ENCODE measurements at places on chromosomes 16 and 17.

DNA sequence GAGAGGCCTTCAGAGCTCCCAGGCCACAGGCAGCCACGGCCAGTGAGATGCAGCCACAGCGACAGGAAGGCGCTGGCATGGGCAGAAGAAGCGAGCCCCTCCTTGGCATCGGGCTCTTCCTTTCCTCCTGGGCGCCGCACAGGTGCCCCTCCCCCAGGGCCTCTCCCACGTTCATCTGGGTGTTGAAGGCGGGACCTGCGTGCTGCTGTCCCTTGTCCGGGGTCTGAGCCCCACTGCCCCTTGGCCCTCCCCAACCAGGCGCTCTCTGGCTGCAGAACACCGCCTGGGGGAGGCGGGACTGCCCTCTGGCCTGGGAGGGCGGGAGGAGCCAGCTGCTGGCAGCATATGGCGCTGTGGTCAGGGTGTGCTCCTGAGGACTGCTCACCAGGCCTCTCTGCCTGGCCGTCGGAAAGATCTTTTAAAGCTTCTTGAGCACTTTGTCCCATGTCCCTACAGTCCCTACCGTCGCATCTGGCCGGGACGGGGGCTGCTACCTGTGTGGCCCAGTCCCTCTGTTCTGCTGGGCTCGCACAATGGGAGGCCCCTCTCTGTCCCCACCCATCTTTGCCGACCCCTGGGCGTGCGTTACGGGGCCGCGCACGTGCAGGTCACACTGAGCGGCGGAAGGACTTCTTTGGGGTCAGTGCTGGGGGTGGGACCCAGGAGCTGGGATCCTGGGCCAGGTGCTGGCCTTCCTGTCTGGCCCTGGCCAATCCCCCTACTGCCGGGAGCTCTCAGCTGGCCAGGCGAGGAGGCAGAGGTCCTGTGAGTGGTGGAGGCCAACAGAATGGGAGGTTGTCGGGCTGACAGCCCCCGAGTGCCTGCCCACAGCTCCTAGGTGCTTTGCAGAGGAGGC is 1.7 kb downstream of the SLC25A10 start:
- DNase-seq, result no peak

- DNase-seq, result no peak
Measured at GRCh38 chr17:59754552-59754951, 47.1 kb downstream of the VMP1 start.

GRCh38 chr16:26263406-26263805 is 571.6 kb downstream of the HS3ST4 start:
- no peak for DNase-seq

- no peak for DNase-seq
Measured at GRCh38 chr17:67218385-67218950, 26.5 kb downstream of the HELZ start.

GRCh38 chr16:55272744-55273143 is 51.3 kb upstream of the IRX6 start:
- no peak for DNase-seq

- DNase-seq, result no peak
Measured at GRCh38 chr16:83158320-83158957, 531.7 kb downstream of the CDH13 start.

DNA sequence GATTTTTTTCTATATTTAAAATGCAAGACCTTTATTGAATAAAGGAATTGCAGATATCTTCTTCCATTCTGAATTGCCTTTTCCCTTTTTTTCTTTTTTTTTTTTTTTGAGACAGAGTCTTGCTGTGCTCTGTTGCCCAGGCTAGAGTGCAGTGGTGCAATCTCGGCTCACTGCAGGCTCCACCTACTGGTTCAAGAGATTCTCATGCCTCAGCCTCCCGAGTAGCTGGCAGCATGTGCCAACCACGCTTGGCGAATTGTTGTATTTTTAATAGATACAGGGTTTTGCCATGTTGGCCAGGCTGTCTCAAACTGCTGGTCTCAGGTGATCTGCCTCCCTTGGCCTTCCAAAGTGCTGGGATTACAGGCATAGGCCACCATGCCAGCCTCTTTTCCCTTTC is 151.5 kb downstream of the CEP112 start:
- DNase-seq, result no peak

DNA sequence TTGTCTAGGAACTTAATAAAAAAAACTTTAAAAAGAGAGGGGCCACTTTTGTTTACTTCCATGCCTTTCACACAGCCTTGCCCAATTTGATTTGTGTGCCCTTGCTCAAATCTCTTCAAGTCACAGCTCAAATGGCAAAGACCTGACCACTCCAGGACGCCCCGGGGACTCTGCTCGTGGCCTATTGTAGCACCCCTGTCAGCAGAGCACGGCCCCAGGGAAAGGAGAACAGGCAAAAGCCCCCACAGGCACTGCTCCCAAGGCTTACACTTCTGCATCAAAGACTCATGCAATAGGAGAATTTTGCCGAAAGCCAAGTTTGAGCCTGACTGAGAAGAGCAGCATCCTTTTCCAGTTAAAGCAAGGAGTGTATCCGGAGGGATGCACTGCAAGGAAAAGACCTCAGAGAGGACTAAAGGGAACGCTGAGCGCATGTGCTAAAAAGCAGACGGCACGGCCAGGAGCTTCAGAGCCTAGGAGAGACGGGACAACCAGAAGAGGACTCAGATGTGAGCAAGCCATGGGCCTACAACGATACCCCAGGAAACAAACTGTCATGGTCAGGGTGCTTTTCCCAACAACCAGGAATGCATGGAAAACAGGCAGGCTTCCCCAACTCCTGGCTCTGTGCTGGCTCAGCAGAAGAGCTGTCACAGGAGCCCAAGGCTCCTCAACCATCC is 8.2 kb downstream of the CREBBP start:
- no peak for DNase-seq

DNA sequence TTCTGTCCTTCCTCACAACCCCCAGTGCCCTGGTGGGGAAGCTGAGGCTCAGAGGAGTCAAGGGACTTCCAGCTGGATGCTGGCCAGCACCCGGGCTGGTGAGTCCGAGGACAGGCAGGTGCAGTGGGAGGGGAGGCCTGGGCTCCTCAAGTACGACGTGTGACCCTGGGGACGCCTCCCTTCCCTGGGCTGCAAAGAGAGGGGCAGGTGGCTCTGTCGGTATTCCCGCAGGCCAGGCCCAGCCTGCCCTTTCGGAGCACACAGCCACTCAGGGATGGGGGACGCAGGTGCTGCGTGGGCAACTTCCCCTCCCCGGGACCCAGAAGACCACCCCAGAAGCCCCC is 33.1 kb upstream of the PVALEF start:
- no peak for DNase-seq

- no peak for DNase-seq
Measured at GRCh38 chr17:59616253-59616920, 3.3 kb upstream of the CLTC start.

DNA sequence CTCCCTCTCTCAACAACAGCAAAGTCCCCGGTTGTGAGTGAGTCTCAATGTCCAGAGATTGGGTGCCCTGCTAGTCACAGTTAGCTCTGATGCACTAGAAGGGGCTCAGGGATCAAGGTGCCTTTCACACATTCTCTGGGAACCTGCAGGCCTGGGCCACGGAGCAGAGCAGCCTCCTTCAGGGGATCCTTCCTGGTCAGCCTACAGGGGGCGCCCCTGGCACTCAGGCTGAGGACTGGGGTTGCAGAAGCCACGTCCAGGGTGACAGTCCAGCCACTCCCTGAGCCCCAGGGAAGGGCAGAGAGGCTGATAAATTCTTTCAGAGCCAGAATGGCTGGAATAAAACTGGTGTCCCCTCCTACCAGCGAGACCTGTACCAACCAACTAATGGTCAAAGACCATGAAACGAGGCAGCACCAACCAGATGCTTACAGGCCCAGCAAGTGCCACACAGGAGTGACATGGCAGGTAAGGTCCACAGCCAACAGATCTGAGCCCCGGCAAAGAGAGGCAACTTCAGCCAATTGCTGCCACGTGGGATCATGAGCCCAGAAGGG is 43.5 kb downstream of the ST3GAL2 start:
- DNase-seq, result no peak

DNA sequence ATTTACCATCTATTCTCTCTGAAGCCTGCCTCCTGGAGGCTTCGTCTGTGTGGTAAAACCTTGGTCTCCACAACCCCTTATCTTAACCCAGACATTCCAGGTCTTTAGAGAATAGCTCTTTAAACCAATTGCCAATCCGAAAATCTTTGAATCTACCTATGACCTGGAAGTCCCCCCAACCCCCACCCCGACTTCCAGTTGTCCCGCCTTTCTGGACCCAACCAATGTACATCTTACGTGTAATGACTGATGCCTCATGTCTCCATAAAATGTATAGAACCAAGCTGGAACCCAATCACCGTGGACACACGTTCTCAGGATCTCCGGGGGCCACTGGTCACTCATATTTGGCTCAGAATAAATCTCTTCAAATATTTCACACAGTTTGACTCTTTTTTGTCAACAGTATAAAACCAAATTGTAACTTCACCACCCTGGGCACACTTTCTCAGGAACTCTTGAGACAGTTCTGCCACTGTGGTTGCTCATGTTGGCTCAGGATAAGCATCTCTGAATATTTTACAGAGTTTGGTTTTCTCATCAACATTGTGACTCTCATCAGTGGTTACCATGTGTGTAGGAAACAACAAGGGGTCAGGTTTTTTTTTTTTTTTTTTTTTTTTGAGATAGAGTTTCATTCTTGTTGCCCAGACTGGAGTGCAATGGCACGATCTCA is 18.1 kb upstream of the DNAH17 start:
- DNase-seq, result no peak

DNA sequence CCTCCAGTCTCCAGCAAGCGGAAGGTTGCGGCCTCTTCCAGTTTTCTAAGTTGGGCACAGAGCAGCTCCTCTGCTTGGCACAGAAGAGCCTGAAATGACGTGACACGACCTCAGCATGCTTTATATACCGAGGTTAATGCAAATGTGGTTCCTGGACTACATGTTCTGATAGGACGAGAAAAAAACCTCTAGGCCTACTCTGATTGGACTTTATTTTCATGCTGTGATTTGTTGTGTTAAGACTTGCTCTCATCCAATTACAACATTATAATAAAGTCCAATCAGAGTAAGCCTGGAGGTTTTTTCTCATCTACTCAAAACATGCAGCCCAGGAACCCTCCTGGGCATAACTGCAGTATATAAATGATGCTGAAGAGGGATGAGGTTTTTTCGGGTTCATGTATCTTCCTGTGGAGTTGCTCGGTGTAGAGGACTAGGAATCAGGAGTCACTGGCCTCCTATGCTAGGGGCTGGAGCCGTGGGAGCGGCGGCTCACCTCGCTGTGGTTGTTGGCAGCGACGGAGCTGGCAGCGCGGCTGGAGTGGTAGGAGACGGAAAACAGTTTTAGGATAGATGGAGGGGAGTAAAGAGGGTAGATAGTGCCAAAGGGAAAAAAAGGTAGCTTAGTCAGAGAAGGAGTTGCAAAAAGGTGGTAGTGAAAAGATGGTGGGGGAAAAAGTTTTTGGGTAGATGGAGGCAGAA is 878.0 kb downstream of the KCNJ18 start:
- no peak for DNase-seq

GRCh38 chr16:67893743-67894399 is 817 bp downstream of the PSKH1 start:
- DNase-seq, result no peak

- DNase-seq, result no peak
Measured at GRCh38 chr16:28990375-28991040, 5.7 kb downstream of the LAT start.

GRCh38 chr16:3173892-3174617 is 13.9 kb upstream of the OR1F1 start:
- DNase-seq, result no peak

- DNase-seq, result no peak
Measured at GRCh38 chr16:58138852-58139251, 9.7 kb upstream of the CFAP20 start.

GRCh38 chr16:56967733-56968132 is 6.0 kb downstream of the CETP start:
- no peak for DNase-seq

DNA sequence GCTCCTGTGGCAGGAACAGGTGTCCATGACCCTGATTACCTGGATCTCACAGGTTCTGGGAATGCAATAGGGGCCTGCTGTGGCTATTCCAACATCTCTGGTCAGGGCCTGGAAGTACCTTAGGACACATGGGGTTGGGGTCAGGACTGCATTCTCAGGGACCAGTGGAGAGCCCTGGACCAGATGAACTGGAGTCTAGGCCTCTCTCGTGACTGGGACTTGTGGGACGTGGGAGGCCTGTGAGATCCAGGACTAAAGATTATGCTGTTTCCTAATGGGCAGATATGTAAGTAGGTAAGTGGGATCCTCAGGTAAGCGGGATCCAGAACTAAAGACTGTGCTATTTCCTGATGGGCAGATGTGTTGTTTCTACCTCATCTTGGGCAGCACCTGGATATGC is 16.2 kb upstream of the CD300A start:
- no peak for DNase-seq

- DNase-seq, result no peak
Measured at GRCh38 chr17:59427425-59427921, 96.0 kb downstream of the YPEL2 start.

DNA sequence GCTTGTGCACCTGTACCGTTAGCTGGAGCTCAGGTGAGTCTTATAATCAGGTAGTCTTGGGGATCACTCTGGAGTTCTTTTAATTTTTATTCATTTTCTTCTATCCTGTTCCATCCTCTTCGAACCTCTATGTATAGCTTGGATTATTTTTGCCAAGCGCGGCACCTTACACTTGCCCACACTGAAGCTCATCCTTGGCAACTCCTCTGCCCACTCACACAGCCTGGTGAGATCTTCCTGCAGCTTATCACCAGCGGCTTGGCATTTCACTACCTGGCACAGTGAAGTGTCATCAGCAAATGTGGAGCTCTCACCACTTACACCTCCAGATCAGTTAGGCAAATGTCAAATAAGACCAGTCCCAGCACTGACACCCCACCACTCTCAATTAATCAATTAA is 116.7 kb downstream of the CACNG3 start:
- no peak for DNase-seq

DNA sequence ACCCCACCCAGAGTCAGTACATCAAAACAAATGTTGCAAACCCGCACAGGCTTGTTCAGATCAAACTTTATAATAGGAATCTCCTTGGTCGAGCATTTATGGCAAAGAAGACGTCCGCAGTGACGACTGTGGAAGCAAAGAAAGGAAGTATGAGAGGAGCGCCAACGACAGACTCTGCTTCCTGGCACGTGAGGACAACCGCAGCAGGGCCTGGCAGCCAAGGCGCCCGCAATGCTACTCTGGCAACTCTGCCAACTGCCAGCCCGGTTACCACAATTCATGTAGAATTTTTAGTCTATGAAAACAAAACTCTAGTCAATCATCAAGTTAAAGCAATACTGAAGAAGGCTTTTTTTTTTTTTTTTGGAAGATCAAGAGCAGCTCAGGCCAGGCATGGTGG is 24.8 kb downstream of the CYB5D2 start:
- no peak for DNase-seq

All from LNCaP clone FGC (cell line).